ENCODE measurements at places on chromosomes 5 and 9.

GRCh38 chr5:151648089-151648488 is 38.6 kb downstream of the SPARC start:
- no peak for DNase-seq

DNA sequence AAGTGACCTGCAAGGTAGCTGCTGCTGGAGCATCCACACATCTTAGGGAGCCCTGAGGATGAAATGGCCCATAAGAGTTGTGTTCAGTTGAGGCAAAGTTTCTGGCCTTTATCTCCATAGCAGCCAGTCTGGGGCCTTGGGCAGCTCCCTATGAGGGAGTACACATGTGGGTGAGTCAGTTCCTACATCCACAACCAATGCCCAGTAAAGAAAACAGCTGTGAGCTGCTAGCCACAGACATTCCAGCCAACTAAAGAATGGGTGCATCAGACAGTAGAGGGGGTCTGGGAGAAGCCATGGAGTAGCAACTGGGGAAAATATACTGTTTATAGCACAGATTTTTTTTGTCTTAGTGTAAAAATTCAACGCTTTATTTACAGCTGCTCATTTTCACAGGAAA is 720.7 kb downstream of the TLE1 start:
- no peak for DNase-seq

DNA sequence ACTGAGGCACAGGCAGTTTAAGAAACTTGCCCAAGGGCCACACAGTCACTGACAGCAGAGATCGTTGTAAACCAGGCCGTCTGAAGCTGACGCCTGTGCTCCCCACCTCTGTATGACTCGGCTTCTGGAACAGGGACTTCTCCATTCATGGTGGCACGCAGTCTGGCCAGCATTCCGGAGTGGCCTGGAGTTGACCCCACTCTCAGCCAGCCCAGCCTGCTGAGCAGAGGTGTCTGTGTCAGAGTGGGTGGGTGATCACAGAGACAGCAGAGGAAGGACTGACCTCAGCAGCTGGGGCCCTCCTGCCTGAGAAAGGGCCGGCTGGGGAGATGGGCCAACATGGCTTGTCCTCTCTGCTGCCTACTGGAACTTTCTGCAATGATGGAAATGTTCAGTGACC is 12.6 kb downstream of the LRSAM1 start:
- DNase-seq, result no peak

- DNase-seq, result no peak
These were observed 184.9 kb downstream of the FANCC start for GRCh38 chr9:95132366-95133324.

- no peak for DNase-seq
These were observed 59.1 kb upstream of the IER5L start for GRCh38 chr9:129237164-129237611.

- DNase-seq, result no peak
These were observed 302.4 kb downstream of the RAB3C start for GRCh38 chr5:58885260-58885659.

DNA sequence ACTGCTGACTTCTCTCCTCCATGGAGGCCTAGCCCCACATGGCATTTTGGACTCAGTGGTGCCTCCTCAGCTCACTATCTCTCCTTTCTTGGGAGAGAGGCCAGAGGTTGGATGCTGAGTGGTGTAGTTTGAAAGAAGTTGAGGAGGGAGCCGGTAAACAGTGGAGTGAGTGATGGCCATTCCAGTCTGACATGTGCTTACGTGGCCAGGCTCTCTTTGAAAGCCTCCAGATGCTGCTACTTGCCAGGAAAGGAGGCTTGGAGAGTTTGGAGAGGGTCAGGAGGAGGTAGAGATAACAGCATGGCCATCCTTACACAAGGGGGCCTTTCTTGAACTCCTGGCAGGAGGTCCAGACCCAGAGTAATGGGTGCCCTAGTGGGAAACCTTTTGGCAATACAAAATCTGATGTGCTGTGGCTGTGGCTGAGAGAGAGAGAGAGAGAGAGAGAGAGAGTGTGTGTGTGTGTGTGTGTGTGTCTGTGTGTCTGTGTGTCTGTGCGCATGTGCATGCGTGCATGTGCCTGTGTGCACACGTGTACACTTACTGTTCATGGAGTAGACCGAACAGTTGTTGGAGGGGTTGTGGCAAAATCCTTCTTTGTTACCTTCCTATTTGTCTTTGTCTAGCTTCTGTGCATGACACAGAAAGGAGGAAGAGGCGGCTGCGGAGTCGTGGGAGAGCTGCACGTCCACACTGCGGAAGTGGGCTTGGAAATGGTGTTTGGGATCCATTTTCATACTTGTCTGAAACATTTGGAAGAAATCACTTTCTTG is 37.8 kb downstream of the RALGPS1 start:
- no peak for DNase-seq

DNA sequence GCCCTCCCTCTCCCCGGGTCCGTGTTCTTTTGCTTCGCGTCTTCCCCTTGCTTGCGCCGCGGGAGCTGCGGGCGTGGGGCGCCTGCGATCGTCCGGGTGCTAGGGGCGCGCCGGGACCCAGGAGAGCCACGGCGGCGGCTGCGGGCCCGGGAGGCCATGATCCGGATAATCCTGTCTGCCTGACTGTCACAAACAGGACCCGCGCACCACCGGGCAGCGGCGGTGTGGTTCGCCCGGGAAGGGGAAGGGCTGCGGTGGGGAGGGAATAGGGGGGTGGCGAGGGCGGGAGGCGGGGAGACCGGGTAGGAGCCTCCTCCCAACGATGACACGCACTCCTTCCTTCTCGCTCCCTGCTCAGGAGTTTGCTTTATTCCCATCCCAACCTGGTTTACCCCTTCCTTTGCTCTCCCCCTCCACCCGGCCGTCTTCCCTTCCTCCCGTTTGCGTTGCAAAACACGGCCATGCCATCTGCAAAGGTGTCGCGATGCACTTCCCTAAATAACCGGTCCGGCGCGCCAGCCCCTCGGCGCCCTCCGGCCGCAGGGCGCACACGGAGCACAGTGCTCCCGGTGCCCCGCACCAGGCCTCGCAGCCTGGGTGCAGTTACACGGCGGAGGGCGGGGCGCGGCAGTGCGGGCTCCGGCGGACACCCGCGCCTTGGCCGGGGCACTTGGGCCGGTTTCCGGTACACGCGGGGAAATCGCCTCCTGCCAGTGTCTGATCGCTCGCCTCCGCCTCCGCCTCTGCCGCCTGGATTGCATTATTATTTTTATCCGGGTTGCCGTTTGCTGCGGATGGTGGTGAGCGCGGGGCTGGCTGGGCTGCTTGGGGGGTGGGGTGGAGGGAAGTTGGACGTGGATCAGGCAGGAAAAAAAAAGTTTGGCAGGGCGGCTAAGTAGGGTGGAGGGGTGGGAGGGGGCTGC is 1.5 kb downstream of the SMARCA2 start:
- peak; percentile 11 for DNase-seq

- no peak for DNase-seq
These were observed 108.2 kb upstream of the TNC start for GRCh38 chr9:115226152-115226551.

GRCh38 chr9:123651871-123652270 is 278.1 kb downstream of the DENND1A start:
- DNase-seq, result no peak

DNA sequence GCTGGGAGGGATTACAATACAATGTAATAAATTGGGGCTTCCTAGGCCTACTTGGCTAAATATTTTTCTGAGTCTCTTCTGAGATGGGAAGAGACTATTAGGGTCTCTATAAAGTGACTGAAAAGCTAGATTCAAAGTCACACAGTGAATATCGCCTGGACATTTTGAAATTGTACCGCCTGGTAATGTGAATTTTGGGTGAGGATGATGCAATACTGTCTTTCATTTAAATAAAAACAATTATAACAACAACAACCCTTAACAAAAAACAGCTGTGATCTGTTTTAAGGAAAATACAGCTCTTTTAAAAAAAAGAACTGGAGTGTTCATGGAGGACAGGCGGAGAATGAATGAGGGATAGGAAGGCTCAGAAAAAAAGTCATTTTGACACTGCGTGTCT is 615.0 kb downstream of the RAB3C start:
- DNase-seq, result no peak

GRCh38 chr5:57683036-57683630 is 200.5 kb upstream of the ACTBL2 start:
- no peak for DNase-seq

- no peak for DNase-seq
These were observed 151.0 kb downstream of the MYO10 start for GRCh38 chr5:16784843-16785791.
